ENCODE measurements at places on chromosomes 11 and 22. TPM values are rescaled to one million over a fixed set of nuclear protein-coding genes. Genes with fewer than 3 reads are reported as not detected.

- no peak for DNase-seq
Observed at GRCh38 chr11:126891556-126892217, 108.9 kb downstream of the KIRREL3 start.

GRCh38 chr22:46546466-46547178, 9.2 kb upstream of the CELSR1 start:
- no peak for DNase-seq

GRCh38 chr11:103368145-103368544, 258.9 kb downstream of the DYNC2H1 start:
- DNase-seq: no peak

DNA sequence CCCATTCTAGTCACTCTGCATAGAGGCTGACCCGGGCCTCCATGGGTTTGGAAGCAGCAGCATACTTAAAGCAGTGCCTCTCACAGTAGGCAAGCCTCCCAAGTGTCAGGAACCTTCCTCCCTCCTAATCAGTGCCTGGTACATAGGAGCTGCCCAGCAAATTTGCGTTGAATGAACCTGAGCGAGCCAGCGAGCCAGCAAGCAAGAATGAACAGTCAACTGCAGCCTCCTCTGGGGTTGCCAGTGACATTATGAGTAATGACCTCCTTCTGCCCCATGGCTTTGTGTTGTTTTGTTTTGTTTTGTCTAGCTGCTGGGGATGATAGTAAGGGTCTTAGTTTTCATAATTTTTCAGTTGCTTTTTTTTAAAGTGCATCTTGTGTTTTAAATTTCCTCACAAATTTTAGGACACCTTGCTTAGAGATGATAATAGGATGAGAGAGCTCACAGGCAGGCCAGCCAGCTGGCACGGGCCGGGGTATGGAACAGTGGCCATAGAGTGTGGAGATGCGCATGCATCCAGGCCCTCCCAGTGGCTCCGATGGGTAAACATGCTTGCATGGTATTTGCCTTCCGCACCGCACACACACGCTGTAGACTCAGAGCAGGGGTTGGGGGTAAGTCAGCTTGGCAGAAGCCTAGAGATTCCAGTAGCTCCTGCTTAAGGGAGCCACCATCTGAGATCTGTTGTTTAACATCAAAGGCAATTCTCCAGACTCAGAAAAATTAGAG, 36.1 kb downstream of the TTC12 start:
- no peak for DNase-seq

- DNase-seq: no peak
Observed at GRCh38 chr11:79940974-79941735, 500.3 kb upstream of the TENM4 start.

Gene SMTNL1
- not detected for polyA plus RNA-seq

Gene NKAPD1
- 11.1 TPM for polyA plus RNA-seq

Gene SYTL2
- polyA plus RNA-seq: 104 TPM

Gene BBOX1
- polyA plus RNA-seq: not detected

Gene SNX15
- 28.8 TPM for polyA plus RNA-seq

Gene PRG3
- not detected for polyA plus RNA-seq

All from sigmoid colon (tissue), 7 donors.